ENCODE measurements at places on chromosomes 4 and X.

- no peak for DNase-seq
Observed at GRCh38 chrX:12617241-12617640, 174.0 kb upstream of the PRPS2 start.

DNA sequence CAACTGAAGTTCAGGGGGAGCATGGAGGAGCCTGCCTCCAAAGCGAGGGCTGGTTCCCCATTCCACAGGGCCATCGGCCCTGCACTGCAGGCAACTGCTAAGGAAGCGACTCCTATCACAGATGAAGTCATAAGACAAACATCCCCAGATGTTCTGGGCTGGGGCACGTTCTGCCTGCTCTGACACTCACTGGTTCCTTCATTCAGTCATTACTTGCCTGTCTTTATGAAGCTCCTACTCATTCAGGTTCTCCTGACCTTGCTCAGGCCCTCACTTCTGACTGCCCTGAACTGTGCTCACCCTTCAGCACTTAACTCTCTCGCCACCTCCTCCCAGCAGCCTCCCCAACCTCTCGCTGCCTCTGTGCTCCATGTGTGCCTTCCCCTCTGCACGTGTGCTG lies 2.5 kb upstream of the SLC2A9 start:
- no peak for DNase-seq

GRCh38 chrX:70476934-70477733 lies 32.5 kb downstream of the DLG3 start:
- DNase-seq = no peak

GRCh38 chr4:163949976-163950601 lies 455.6 kb downstream of the TMA16 start:
- no peak for DNase-seq

GRCh38 chr4:2804973-2805501 lies 12.2 kb downstream of the SH3BP2 start:
- no peak for DNase-seq

DNA sequence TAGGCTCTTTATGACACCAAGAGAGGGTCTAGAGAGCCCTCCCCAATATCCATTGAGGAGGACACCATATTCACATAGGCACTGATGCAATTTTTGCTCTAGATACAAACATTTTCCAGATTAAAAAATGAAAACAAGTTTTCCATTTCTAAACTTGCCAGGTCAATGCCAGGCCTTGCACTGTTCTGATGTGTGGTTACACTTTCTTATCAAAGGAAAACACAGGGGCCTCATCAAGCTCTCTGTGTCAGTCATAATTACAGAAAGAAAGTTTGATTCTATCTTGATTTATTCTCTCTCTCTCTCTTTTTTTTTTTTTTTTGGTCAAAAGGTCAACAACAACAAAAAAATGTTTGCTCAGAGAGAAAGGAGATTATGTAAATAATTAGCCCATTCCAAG lies 80.2 kb upstream of the ACSL4 start:
- no peak for DNase-seq

DNA sequence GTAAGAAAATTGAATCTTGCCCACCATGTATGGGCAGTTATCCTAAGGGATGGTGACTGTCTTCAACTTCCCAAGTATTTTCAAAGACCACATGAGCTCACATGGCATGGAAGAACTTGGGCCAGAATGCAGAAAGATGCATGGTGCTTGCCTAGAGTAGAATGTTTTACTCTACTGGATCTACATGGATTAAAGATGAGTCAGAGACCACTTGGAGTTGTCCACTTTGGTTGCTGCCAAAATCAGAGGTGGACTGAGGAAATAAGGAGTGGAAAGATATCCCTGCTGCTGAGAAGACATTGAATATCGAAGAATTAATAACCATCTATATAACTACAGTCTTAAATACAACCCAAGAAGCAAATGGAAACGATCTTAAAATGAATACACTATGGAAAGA lies 498.1 kb downstream of the NLGN4X start:
- DNase-seq = no peak
